ENCODE measurements at places on chromosomes 11 and 22.

DNA sequence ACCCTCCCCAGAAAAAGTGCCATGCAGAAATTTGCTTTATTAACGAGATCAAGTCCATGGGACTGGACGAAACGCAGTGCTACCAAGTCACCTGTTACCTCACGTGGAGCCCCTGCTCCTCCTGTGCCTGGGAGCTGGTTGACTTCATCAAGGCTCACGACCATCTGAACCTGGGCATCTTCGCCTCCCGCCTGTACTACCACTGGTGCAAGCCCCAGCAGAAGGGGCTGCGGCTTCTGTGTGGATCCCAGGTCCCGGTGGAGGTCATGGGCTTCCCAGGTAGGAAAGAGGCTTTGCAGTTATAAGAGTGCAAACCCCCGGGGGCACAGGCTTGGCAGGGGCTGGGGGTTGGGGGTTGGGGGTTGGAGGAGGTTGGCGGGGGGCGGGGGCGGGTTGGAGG is 4.2 kb downstream of the APOBEC3H start:
- DNase-seq = no peak

DNA sequence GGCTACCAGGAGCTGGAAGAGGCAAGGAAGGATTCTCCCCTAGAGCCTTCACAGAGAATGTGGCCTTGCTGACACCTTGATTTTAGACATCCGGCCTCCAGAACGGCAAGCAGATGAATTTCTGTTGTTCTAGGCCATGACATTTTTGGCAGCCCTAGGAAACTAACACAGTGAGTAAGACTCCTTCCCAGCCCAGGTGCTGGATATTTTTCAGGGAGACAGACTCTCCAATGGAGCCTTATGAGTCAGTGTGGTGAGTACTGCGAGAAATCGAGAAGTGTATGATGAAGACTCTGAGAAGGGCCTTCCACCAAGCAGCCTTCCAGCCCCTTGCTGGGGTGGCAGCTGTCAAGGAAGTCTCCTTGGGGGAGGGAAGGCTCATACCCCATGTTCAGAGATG is 114.4 kb downstream of the OSBP2 start:
- DNase-seq = no peak

GRCh38 chr22:42132457-42132856 is 1.8 kb upstream of the CYP2D6 start:
- no peak for DNase-seq

DNA sequence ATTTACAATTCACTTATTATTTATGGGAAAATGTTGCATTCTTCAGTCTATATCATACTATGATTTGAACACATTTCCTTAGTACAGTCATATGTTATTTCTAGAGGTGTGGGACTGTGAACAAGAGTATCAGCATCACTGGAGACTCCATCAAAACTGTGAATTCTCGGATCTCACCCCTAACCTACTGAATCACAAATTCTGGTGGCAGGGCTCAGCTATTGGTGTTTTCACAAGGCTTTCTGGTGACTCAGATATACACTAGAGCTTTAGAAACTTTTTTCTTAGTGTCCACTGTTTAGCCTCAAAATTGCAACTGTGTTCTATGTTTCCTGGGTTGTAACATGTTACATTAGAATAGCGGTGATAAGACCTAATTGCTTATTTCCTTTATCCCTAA is 352.9 kb upstream of the DDI1 start:
- DNase-seq = no peak

DNA sequence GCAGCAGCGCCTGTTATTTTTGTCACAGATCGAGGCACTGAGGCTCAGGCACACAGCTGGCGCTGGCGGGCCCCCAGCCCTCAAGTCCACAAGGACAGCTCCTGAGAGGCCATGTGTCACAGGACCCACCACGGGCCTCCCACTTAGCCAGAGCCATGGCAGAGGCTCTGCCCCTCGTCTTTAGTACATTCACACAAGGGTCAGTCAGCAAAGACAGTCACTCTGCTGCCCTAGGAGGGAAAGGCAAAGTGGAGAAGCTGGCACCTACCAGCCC is 29.1 kb downstream of the GNAZ start:
- no peak for DNase-seq

DNA sequence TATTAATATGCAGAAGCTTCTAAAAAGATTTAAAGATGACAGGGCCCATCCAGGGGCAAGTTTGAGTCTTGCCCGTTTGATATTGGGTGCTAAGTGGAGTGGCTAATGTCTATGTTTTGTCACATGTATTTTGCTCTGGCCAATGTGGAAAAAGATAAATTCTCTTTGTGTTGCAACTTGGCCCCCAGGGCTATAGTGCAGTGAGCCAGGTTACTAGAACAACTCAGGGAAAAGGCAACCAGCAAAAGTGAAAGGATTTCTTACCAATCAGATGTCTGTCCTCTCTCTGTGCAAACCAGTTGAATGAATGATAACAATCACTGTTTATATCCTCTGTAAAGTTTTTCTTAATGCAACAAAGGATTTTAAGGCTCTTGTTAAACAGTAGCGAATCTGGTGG is 4.6 kb upstream of the CLNS1A start:
- DNase-seq = no peak

DNA sequence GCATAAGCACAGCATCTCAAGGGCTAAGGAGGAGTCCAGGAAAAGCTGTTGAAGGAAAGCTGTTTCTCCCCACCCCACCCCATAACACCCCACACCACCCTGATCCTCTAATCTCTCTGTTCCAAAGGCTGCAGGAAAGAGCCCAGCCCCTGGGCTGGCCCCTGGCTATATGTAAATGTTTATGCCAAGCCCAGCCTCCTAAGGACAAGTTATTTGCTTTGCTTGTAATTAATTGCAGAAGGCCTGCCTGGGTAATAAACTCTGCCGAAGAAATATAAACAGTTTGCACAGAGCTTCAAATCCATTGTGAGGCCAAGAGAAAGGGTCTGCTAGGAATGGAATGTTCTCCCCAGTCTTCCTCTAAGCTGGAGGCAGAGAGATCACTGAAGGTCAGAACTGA is 21.2 kb downstream of the ARRB1 start:
- no peak for DNase-seq

DNA sequence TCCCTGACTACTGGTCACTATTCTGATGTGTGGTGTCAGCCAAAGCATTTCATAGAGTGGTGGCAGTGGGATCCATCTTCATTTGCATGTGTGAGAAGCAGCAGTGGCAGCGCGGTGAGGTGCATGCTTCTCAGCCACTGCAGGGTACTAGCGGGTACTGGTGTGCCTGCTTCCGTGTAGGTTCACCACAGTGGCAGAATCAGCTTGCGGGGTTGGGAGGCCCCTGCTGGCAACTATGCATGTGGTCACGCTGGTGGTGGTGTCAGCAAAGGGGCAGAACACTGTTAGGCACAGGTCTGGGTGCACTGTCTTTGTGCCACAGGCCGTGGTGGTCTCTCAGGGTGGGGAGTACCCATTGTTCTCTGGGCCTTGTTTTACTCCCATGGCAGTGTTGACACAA is 286.4 kb upstream of the TENM4 start:
- no peak for DNase-seq

- peak; percentile 6 for DNase-seq
These were observed 14.6 kb downstream of the CAPN5 start for GRCh38 chr11:77081381-77081851.

DNA sequence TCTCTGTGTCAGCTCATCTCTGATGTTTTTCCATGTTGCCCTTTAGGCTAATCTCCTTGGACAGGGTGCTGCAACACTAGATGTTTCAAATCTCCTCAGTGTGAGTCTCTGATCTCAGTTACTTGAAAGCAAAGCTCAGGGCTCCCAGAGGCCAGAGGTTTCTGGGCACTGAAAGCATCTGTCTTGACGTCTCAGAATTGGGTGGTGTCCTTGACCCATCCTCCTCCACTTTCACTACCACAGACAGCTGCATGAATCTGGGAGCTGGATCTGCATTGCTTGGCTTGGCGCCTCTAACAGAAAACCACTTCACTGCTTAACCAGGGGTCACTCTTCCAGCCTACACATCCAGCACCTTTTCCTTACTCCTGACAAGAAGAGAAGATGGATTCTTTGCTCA is 399.4 kb downstream of the NXPE2 start:
- no peak for DNase-seq

GRCh38 chr11:70183032-70183431 is 20.1 kb upstream of the FADD start:
- no peak for DNase-seq

DNA sequence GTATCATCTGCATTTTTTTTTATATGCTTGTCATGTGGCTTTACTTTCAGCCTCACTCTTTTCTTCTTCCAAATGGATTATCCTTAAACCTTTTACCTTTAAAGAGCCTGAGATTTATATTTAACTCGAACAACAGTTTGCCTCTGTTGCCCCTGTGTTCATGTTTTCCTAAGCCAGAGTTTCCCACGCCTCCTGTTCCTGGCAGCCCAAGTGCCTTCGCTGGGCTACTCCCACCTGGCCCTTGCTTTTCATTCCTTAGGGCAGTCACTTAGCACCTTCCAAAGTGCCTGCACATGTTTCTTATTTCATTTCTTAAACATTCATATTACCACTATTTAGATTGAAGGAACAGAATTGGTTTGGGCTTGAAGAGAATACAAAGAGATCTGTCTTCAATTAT is 13.3 kb downstream of the TBRG1 start:
- no peak for DNase-seq

GRCh38 chr11:48079596-48079995 is 99.2 kb downstream of the PTPRJ start:
- no peak for DNase-seq

DNA sequence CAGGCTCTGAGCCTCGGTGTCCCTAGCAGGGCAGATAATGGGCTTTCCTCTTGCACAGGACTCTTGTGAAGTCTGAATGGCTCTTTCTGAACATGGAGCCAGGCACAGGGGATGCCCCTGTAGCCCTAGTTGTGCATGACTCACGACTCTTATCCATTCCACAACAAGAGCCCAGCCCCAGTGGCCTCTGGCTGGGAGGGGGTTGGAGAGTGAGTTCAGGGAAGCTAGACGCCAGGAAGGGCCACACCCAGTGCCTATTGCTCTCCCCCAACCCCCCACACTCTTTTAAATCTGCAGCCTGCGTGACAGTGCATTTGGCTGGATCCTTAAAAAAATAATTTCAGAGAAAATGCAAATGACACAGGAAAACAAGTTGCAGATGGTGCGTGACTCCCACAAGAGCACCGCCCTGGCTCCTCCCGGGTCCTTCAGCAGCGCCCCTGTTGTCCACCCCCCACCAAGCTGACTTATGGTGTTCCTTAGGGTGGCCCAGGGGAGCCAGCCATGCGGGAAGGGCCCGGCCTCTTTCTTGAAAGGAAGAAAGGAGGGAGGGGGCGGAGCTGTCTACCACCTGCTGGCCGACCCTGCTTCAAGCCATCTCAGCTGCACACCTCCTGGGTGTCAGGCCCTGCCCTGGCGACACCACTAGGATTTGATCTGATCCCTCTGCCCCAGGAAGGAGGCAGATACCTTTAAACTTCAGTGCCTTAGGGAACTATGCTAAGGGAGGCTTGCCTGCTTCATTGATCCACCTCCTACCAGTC is 74.7 kb downstream of the MN1 start:
- DNase-seq = peak; percentile 72

GRCh38 chr11:71418643-71419042 is 29.6 kb downstream of the DHCR7 start:
- DNase-seq = peak; percentile 59

GRCh38 chr11:118547132-118547531 is 16.1 kb downstream of the TMEM25 start:
- DNase-seq = no peak

- no peak for DNase-seq
These were observed 51.9 kb upstream of the WT1 start for GRCh38 chr11:32487270-32487669.

- DNase-seq = no peak
These were observed 523.7 kb downstream of the INSC start for GRCh38 chr11:15638386-15638787.

GRCh38 chr22:50293441-50294318 is 13.8 kb downstream of the PLXNB2 start:
- DNase-seq = peak; percentile 80

DNA sequence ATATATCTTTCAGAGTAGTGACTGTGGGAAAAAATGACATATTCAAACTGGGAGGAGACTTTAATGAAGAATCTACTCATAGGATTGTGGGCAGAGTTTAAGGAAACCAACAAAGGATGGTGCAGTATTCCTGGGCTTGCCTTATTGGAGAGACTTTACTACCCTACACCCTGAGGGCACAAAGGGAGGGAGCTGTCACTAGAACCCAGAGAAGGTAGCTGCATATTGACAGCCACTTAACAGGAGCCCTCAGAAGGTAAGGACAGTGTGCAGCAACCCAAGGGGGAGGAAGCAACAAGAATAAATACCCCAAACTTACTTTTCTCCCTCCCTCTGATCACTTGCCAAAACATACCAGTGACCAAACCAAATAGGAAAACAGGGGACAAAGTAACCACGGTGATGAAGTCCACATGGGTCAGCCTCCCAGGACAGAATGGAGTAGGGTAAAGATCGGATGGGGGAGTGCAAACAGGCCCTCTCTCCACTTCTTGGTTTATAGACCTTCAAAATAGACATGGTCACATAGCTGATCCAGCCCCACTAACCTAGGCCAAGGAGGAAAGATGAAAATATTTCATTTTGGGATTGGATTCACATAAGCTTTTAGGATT is 121.8 kb upstream of the SESN3 start:
- DNase-seq = no peak

GRCh38 chr11:78384231-78384630 is 33.4 kb downstream of the GAB2 start:
- DNase-seq = no peak

DNA sequence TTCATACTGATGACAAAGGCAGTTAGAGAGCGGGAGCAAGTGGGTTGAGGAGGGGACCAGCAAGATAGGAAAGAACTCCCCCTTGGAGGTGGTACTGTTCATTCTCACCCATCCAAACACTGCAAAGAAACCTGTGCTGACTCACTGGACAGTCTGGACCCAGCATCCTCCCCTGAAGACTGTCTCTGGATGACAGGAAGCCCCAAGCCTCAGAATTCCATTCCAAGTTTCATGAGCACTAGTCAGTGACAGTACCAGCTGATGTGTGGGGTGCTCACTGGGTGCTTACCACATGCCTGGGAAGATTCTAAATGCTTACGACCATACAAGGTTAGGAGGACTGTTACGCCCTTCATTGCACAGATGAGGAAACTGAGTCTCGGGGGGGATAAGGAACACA is 160.9 kb downstream of the IGLL1 start:
- no peak for DNase-seq

- DNase-seq = peak; percentile 74
These were observed 70.5 kb downstream of the RPUSD4 start for GRCh38 chr11:126140926-126141280.
